ENCODE measurements at places on chromosomes 2 and 18. TPM values are rescaled to one million over a fixed set of nuclear protein-coding genes. Genes with fewer than 3 reads are reported as not detected.

The LYG2 gene
- not detected for total RNA-seq

The EPHA4 gene
- total RNA-seq: 26.2 TPM

The GLI2 gene
- 6.9 TPM for total RNA-seq

The OSR1 gene
- total RNA-seq: 20.1 TPM

The C2orf80 gene
- not detected for total RNA-seq
